ENCODE measurements at places on chromosomes 13 and 19.

GRCh38 chr19:31730270-31730669 lies 381.0 kb upstream of the TSHZ3 start:
- DNase-seq = no peak

GRCh38 chr19:19600793-19601330 lies 17.6 kb downstream of the PBX4 start:
- no peak for DNase-seq

- no peak for DNase-seq
Observed at GRCh38 chr13:102440259-102440936, 38.5 kb upstream of the FGF14 start.

- no peak for DNase-seq
Observed at GRCh38 chr13:112716461-112716820, 26.6 kb downstream of the ATP11A start.

All from small intestine (tissue), 16 donors.